ENCODE measurements at places on chromosomes 2 and 18.

DNA sequence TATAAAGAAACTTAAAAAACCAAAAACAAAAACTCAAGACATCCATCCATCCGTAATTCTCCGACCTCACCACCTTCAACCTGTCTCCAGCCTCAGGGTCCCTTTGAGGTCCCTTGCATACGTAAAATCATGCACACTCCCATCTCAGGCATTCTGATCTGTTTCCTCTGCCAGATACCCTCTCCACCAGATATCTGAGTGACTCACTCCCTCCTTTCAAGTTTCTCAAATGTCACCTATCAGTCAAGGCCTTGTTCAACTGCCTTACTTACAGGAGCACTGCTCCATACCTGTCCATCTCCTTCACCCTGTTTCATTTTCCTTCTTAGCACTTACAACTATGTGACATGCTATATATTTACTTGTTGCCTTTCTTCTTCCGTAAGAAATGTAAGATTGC, 369.3 kb downstream of the NBAS start:
- DNase-seq = no peak

- peak; percentile 48 for DNase-seq
Measured at GRCh38 chr2:187499941-187500532, 52.0 kb upstream of the CALCRL start.

DNA sequence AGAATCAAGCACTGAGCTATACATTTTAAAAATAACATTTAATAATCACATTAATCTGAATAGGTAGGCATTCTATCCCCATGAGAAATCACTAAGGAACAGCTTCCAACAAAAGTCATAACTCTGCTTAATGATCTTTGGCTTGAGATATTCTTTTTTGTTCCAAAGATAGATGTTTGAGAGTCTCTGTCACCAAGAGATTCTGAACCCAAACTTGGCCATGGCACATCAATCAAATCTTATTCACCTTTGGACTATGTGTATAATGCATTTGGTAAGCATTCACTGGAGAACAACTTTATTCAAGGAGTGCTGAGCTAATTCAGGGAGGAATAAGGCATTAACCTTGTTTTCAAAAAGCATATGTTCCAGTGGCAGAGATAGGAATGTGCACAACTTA, 743.3 kb downstream of the SLC4A3 start:
- DNase-seq = no peak

GRCh38 chr2:45896311-45896710, 244.8 kb downstream of the PRKCE start:
- DNase-seq = peak; percentile 37

- DNase-seq = no peak
Measured at GRCh38 chr2:36975306-36975705, 9.0 kb upstream of the STRN start.

- peak; percentile 59 for DNase-seq
Measured at GRCh38 chr2:167509586-167509985, 621.3 kb downstream of the XIRP2 start.

GRCh38 chr2:150274108-150274507, 213.4 kb downstream of the RND3 start:
- no peak for DNase-seq
